RWPE2 (cell line): ENCODE measurements at places on chromosomes 7 and 10.

DNA sequence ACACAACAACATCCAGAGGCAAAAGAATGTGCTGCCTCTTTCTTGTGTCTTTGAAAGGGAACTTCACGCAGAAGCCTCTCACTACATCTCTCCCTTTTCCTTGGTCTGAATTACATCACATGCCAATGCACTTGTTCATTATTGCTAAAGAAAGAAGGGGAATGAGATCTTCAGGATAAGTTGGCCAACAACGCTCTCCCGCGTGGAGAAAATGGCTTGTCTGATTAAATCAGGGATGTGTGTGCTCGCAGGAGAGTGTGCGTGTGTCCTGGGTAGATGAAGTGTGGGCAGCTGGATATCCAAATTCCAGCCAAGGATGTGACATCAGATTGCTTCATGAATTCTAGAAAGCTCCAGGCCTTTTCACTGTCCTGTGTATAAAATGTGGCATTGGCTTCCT, 541.6 kb upstream of the FZD8 start:
- no peak for DNase-seq

- DNase-seq, result no peak
These were observed 95.9 kb upstream of the HDAC9 start for GRCh38 chr7:18399436-18400235.

GRCh38 chr10:60822809-60823208, 44.5 kb downstream of the CDK1 start:
- no peak for DNase-seq

DNA sequence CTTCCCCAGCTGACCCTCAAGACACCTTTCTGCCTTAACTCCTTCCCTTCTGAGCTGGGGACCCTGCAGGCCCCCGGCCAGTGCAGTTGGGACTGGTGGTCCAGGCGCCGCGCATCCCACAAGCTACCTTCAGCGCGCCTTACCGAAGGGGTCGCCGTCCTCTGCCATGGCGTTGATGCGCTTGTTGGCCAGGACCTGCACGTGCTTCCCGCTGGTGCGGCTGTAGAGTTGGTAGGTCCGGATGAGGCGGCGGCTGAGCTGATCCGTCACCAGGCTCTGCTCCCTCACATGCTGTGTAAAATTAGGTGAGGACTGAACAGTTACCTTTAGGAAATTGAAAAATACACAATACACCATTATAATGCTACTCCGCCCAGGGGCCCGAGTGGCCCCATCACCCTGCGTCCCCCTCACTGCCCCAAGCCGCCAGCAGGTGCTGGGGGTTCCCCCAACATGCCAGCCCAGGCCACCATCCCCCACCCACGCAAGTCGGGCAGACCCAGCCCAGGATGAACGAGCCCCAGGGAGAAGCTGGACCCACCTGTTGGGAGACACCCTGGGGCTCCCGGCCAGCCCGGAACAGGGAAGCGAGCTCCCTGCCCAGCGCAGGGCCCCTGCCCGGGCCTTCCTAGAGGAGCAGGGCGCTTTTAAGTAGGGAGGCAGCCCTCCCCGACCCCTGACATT, 1.2 kb downstream of the FGF8 start:
- DNase-seq, result no peak

DNA sequence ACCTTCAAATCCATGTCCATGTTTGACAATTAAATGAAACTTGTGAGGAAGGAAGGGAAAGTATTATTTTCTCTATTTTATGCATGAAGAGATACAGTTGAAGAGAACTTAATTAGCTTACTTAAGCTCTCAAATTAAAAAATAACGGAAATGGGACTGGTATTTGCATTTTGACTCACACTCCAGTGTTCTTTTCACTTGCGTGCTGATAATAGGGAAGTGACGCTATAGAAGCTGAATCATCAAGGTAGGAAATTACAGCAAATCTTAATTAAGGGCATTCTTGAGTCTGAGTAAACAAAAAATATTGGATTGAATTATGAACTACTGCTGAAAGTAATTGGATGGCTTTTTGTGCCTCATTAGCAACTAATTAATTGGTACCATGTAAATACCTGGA, 44.0 kb upstream of the NPVF start:
- no peak for DNase-seq

DNA sequence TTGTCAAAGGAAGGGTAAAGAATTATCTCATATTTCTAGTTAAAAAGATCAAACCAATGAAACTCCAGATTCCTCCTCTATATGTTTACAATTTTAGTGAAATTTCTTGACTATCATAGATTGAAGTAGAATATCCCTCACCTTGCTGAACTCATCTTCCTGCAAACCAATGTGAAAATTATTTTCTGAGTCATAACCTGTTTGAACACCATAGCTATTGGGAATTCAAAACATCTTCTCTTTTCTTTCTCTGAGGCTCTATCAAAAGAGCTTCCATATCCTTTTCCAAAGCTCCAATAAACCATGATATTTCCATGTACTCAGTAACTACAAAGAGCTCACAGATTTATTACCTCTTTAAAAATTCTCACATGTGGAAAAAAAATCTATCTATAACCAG, 134.3 kb downstream of the DOCK4 start:
- DNase-seq, result no peak

- DNase-seq, result no peak
These were observed 60.4 kb downstream of the INSYN2A start for GRCh38 chr10:127135844-127136577.

GRCh38 chr10:80079312-80079719, 851 bp downstream of the TMEM254 start:
- no peak for DNase-seq

- DNase-seq, result no peak
These were observed 41.3 kb upstream of the GLI3 start for GRCh38 chr7:42278344-42278743.

- no peak for DNase-seq
These were observed 99.0 kb downstream of the AGMO start for GRCh38 chr7:15462721-15463389.

DNA sequence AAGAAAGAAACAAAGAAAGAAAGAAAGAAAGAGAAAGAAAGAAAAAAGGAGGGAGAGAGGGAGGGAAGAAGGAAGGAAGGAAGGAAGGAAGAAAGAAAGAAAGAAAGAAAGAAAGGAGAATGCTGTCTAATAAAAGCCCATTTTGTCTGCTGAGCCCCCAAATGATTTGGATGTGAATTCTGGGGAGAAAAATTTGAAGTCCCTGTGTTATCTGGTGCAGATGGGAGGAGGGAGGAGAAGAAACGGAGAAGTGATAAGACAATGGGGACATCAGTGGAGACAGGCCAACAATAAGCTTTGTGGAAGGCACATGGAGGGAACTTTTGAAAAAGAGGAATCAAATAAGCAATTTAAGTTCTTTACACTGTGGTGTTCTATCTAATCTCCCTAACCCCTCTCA, 24.6 kb upstream of the TMEM273 start:
- DNase-seq, result no peak

DNA sequence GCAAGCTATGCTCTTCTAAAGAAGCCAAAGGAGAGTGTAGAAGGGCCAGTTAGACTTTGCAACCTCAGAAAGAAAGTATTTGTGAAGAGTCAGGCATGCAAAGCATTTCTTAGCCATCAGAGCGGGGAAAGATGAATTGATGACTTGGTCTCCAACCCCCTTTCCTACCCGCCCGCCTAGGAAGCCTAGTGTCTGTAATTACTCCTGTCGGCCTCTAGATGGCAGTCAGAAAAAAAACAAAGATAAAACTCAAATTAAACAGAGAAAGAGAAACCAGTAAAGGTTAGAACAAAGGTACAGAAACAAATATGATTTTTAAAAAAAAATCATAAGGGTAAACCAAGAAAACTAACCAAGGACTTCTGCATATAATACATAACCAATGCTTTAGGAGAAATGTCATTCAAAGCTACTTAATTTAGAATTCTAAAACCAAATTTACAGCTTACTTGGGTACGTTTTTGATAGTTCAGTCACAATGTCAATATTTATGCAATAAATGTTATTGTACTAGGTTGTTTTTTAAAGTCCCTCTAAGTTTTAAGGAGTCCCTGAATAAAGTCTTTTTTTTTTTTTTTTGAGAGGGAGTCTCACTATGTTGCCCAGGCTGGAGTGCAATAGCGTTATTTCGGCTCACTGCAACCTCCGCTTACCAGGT, 97.6 kb downstream of the LYZL1 start:
- DNase-seq, result no peak

- no peak for DNase-seq
These were observed 145.0 kb downstream of the CALCR start for GRCh38 chr7:93429563-93429962.

- DNase-seq, result no peak
These were observed 29.4 kb upstream of the JAKMIP3 start for GRCh38 chr10:132036153-132036886.

- no peak for DNase-seq
These were observed 234.2 kb upstream of the FZD8 start for GRCh38 chr10:35876248-35876647.

- no peak for DNase-seq
These were observed 27.2 kb downstream of the ATE1 start for GRCh38 chr10:121900443-121901174.
